ENCODE measurements at places on chromosomes 2 and 18.
A peak's percentile ranks its signal among the peaks of the same experiment; 100 is the strongest.

DNA sequence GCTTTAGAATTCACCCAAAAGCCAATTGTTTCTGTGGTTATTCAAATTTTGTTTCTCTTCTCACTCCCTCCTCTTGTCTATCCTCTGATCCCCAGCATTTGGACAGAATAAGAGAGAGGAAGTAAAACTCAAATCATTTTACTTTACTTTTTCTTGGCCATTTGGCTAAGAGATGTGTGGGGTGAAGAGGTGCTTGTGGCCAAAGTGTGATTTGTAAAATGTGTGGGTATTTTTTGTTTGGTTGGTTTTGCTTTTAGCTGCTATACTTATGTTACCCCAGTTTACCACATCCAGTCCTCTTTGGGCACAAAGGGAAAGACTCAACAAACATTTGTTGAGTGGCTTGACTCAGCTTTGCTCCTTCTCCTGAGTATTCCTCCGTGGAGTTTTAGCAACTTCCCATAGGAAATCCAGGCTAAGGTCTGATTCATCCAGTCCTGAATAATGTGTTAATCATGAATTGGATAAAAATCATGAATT, 109.1 kb upstream of the CYP1B1 start:
- DNase-seq = no peak

DNA sequence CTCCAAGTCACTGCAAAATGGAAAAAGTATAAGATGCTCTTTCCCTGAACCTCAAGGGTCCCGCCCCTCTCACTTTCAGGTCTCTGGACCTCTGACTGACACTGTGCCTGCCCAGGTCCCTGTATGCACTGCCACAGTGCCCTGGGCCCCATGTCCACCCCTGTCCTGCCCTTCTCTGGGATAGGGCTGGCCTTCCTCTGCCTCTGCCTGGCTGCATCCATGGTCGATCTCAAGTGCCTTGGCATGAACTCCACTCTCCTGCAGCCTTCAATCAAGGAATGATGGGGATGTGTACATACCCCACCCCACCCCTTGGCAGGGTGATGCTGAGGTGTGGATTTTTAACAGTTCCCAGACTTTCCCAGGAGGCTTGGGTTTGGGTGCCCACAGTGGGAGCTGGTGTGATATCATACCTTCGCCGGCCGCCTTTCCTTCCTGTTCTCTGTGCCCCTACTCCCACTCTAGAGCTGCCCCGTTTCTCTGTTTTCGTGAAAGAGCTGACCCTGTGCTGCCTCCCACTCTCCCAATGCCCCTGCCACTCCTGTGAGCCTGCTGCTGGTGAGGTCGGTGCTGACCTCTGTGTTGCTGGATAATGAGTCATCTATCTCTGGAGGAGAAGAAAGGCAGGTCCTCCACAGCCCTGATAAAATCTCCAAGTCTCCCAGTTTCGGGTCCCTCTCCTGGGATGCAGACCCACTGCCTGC, 18.9 kb downstream of the PTPN18 start:
- no peak for DNase-seq

GRCh38 chr2:181072486-181073235, 92.3 kb downstream of the UBE2E3 start:
- DNase-seq = no peak

DNA sequence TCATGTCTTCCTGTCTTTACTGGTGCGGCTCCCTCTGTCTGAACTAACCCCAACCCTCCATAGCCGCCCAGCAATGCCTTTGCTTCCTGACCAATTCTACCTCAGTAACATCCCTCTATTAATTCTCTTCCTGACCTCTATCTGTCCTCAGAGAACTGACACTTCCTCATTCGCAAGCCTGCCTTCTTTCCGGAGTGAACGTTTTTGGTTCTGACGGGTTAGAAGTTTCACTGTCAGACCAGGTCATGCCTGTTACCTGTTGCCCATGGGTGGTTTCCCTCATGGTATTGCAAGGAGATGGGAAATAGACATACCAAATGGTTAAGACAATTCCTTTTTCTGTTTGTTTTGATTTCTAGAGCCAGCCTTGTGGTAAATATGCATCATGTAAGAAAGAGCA, 453.4 kb upstream of the SLC14A2 start:
- DNase-seq = no peak

DNA sequence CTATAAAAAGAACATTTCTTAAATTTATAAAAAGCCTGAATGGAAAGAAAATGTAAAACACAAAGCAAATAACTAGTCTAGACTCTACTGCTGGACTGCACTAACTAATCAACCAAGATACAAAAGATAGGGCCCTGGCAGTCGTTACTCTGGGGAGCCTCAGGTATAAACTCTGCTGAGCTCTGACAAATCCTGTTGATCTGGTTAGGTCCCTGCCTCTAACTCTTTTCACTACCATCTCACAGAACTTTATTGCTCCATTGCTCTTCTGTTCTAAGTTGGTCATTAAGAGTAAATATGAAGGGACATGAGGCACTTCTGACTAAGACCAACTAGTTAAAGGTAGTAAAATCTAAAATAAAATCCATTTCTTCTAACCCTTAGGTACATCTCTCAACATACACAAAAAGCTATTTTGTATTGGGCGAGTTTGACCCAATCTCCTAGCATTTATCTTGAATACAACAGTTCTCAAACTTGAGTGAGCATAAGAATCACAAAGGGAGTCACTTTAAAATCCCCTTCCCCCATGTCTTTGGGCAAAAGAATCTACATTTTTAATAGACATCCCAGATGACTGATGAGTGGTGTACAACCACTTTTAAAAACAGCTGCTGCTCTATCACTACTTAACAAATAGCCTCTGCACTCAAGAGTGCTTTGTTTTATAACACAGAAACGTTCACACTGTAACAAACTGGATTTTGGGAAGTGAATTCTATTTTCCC, 2.5 kb downstream of the CHN1 start:
- DNase-seq = no peak

- DNase-seq = peak; percentile 11
These were observed 228.4 kb upstream of the SP5 start for GRCh38 chr2:170486730-170487129.

- no peak for DNase-seq
These were observed 400.9 kb downstream of the TSN start for GRCh38 chr2:122156176-122156890.

GRCh38 chr18:28127228-28127627, 49.7 kb downstream of the CDH2 start:
- DNase-seq = no peak

DNA sequence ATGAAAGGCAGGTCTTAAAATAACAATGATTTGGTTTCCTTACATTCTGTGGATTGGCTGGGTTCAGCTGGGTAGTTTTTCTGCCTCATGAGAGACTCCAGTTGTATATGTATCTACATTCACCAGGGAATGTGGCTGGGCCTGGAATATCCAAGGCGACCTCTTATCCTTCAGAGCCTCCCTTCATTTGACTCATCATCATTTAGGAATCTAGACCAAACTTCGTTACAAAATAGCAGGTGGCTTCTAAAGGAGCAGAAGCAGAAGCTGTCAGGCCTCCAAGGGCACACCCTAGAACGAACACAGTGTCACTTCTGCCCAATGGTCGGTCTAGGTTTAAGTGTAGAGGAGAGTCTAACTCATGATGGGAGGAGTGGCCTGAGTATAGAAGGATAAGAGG, 204.2 kb downstream of the EN1 start:
- no peak for DNase-seq

DNA sequence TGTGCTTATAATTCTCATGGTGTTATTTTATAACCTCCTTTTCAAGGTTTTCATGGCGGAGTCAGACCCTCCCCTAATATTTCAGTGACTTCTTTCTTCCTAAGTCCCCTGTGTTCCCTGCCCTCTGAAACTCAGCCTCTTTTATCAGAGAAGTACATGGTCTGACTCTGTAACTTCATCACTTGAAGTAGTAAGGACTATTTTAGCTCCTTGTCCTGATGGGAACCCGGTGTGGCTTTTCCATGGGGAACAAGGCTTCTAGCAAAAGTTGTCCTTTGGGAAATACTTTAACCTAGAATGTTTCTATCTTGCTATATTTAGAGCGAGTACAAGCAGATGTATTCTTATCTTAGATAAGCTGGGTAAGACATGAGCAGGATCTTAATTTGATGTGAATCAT, 117.5 kb downstream of the TRIB2 start:
- DNase-seq = no peak

DNA sequence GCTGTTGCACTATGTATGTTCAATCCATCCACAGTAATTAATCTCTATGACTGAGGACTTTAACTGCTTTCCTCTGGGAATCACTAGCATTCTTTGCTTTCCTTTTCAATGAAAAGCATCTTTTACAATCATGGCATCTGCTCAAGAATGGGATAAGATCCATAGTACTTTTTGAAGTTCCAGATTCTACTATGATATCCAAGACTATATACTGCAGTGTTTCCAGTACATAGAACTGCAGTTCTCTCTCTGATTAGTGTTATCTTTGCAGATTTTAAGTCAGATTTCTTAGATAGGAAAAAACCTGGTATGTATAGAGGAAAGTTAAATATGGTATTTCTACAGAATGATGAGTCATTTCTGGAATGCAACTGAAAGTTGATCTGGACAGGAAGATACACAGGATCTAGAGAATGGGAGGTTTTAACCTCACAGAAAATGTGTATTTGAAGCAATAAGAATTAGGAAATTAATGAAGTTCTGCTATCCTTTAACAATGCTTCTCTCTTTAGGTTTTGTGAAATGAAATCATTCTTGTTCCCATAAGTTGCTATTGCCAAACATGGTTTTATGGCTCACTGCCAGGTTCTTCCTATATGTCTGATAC, 670.7 kb downstream of the ERBB4 start:
- DNase-seq = no peak

DNA sequence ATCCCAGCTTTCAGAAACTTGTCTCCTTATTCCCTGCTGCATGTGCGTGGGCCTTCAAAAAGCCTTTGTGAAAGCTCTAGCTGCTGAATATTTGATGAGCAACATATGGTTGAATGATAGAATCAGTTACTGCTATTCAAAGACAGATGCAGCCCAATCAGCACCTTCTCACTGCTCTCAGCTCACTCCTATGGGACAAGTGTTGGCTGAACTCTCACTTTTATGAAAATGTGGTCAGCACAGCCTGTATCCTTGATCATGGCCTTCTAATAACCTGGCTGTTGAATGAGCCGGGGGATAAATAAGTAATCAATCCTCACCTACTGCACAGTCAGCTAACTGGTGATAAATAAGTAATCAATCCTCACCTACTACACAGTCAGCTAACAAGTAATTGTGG, 103.2 kb downstream of the PIEZO2 start:
- DNase-seq = no peak

DNA sequence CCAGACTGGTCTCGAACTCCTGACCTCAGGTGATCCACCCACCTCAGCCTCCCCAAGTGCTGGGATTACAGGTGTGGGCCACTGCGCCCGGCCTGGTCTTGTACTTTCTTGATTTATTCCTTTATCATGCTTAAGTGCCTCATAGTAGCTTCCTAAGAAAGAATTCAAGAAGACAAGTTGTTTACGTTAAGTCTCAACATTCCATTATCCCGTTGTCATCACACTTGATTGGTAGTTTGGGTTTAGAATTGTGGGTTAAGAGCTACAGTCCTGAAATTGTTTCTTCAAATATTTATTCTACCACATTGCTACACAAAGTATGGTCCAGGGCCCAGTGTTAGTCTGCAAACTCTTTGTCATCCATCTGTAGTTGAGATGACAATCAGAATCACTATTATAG, 194.0 kb downstream of the VWC2L start:
- DNase-seq = no peak

DNA sequence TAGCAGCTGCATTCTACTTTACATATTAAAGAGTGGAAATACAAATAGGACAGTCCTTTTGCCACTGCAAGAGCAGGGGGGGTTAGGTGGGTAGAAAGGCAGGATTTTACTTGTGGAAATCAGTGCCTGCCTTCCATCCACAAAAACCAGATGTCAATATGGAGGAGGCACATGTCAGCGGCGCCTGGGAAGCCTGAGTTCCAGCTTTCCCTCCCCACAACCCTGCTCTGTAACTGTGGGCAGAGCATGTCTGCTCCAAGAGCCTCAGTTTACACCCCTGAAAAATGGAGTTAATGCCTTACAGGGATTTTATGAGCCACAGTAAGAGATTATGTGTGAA, 32.9 kb downstream of the STEAP3 start:
- no peak for DNase-seq

GRCh38 chr2:206798000-206798399, 32.6 kb downstream of the FASTKD2 start:
- peak; percentile 4 for DNase-seq

DNA sequence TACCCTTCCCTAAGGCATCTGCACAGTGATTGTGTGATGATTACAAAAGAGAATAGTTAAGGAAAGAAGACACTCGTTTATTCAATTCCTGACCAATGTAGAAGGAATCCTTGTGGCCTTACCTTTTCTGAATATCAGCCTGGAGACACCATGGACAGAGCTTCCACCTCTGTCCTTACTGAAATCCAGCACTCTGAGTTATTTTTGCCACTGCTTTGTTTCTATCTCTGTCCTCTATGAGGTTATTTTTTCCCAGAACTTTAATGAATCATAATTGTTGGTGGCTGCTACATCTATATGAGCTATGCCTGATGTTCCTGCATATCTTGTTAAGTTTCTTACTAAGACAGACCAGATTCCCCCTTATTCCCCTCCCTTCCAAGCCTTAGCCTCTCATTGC, 275.1 kb downstream of the SETBP1 start:
- DNase-seq = no peak

GRCh38 chr2:9656270-9656766, 25.5 kb upstream of the YWHAQ start:
- peak; percentile 64 for DNase-seq

DNA sequence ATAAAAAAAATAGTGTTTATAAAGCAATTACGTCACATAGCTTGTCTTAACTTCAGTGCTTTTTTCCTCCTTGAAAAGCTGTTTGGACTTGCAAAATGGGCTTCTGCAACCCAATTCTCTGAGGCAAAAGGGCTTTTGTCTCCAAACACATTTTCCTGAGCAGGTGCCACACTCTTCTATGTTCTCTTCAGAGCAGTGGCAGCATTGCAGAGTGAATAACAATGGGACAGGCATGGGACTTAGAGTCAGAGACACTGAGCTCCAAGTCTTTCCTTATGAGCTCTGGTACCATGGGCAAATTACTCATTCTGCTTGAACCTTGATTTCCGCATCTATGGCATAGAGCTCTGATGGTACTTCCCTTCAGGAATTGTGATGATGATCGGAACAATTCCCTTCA, 149.0 kb downstream of the ARL6IP6 start:
- DNase-seq = no peak

GRCh38 chr2:176173567-176174381, 14.7 kb upstream of the HOXD1 start:
- no peak for DNase-seq

GRCh38 chr18:58143386-58143785, 99.4 kb downstream of the NEDD4L start:
- DNase-seq = no peak

GRCh38 chr2:72894514-72894913, 7.3 kb downstream of the SPR start:
- DNase-seq = no peak

GRCh38 chr18:55833543-55833942, 245.6 kb upstream of the TCF4 start:
- DNase-seq = no peak

DNA sequence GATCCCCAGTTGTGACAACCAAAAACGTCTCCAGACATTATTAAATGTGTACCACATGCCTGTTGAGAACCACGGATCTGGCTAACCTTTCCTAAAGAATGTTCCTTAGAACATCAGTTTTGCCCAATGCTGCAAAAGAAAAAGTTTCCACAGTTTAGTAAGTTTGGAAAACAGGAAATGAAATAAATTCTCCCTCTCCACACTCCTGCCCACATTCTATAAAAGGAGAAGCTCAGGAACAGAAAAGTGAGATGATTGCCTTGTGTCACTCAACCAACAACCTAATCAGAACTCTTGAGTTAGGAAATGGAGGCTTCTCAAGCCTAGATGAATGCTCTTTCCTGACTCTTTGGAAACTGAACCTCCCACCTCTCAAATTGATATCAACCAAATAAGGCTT, 56.1 kb upstream of the NFE2L2 start:
- DNase-seq = no peak
